Activated T-cell treated with anti-CD3 and anti-CD28 coated beads for 1 hour (primary cell): ENCODE measurements at places on chromosomes 11 and 22.

DNA sequence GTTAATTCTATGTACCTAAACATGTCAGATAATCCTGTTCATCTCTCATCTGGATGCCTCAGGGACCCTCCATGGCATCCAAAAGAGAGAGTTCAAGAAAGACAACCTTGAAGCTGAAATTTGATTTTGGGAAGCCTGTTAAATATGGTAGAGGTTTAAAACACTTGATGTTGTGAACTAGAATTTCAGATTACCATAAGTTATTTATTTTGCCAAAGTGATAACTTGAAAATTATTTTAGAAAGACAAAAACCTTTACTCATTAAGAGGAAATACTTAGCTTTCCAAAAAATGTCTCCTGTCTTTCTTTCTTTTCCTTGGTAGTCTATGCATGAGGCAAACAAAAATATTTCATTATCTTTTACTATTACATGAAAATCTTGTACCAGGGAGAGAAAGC, 714.0 kb downstream of the NTM start:
- DNase-seq, result no peak

DNA sequence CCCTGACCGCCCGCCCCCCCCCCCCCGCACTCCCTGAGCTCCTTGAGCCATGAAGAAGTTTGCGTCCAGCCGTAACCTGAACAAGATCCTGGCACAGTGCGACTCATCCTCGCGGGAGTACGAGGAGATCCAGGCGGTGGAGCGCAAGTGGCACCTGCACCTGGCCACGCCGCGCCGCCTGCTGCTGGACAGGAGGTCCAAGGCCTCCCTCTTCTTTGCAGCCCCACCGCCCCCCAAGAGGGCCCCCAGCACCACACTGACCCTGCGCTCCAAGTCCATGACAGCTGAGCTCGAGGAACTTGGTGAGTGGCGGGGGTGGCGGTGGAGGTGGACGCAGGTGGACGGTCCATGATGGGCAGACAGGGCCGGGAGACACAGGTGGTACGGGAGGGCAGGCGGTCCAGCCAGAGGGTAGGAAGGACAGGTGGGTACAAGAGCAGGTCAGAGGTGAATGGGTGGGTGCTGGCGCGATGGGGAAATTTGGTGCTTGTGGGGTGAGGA, 32.1 kb upstream of the ACR start:
- DNase-seq, result no peak

DNA sequence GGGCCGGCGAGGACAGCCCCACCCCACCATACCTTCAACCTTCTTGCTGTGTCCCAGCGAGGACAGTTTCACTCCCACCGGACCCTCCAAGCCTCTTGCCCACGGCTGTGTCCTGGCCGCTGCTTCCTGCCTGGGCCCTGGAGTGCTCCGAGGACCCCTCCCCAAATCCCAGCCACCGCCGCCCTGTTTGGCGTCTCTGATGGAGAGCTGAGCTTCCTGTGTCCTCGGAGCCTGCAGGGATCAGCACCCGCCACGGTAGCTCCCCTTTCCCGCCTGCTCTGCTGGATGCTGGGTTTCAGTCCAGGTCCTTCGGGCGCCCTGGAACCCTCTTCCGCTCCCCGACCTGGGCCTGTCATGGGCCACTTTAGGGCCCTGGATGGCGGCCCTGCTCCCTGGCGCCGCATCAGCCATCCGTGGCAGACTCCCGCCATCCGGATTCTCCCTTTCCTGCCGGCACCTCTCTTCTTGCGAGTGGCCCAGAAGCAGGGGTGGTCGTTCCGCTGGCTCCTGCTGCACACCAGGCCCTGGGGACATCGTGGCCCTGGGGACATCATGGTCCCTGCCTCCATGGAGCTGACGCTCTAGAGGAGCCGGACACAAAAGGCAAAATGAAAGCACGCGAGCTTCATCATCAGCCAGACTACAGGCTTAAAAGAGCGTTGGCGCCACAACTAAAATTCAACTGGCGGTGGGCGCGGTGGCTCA, 34.3 kb upstream of the GAL start:
- no peak for DNase-seq

DNA sequence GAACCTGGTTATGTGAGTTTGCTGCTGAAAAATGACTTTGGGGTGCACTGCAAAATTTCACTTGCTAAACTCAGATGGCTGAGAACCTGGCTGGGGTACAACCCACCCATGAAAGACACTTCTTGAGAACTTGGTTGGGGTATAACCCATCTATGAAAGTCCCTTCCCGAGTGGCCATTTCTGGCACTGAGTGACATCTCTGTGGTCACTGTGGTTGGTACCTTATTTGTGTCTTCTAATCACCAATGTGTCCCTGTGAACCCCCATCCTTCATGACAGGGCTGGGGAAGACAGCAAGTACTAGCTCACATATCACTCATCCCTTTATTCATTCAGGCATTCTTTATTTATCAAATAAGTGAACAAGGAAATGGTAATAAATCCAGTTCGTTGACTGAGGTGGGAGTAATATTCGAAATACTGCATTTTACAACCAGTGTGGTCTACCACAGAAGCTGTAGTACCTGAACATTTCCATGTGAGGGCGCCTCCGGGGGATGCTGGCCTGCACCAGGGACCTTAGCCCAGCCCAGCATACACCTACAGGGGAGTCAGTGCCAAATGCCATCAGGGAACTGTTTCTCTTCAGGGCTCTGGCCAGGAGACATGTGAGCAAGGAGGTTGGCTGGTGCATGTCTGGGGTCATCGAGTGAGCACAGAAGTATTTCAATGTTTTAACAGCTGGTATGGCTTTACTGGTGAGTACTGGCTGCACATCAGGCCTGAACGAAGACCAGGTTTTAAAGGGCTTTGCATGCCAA, 122.1 kb downstream of the CSNK2A3 start:
- DNase-seq, result no peak
